CD14-positive monocyte (primary cell): ENCODE measurements at places on chromosomes 3 and 15. TPM values are rescaled to one million over a fixed set of nuclear protein-coding genes. Genes with fewer than 3 reads are reported as not detected.

CERS3 gene
- not detected for polyA plus RNA-seq

PATL2 gene
- polyA plus RNA-seq: 8.4 and 14.4 TPM in 2 replicates

CLCN2 gene
- polyA plus RNA-seq: 0.16 TPM

CEMIP gene
- polyA plus RNA-seq: not detected

PIF1 gene
- 0.43 and 0.79 TPM in 2 replicates for polyA plus RNA-seq

ADAMTSL3 gene
- polyA plus RNA-seq: not detected in 2 replicates

DNA sequence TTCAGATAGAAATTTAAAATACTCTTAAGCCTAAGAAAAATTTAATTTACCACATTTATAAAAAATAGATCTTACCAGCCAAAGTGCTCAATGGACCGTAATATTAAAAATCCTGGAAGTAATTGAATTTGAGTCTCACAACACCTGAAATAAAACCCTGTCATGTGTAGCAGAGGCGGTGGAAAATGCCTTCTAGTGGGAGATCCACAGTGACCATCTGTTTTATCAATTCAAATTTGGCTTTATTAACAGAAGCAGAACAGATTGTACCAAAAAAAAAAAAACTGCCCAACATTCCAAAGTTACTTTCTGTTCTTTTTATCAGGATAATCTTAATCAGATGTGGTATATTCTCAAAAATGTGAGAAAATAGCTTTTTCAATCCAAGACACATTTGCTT, 71.7 kb downstream of the DMXL2 start:
- H3K27me3 ChIP-seq: no peaks in the 10 kb centered on the region
- no peak for DNase-seq
- H3K36me3 ChIP-seq: peaks cover 90% of the 10 kb centered on the region
- H3K27ac ChIP-seq: no peak overlapping the region
- H3K4me1 ChIP-seq: no peaks in the 10 kb centered on the region
- H3K4me3 ChIP-seq: no peak overlapping the region

GRCh38 chr3:119974656-119975055, 119.6 kb downstream of the GSK3B start:
- H3K36me3 ChIP-seq: no peaks in the 10 kb centered on the region
- no peaks in the 10 kb centered on the region for H3K4me1 ChIP-seq
- H3K4me3 ChIP-seq: no peak overlapping the region
- DNase-seq: no peak
- no peak overlapping the region for H3K27ac ChIP-seq

- H3K27me3 ChIP-seq: no peaks in the 10 kb centered on the region
- H3K27ac ChIP-seq: no peak overlapping the region
- DNase-seq: peak; percentile 32
- no peak overlapping the region for H3K4me3 ChIP-seq
Measured at GRCh38 chr15:66940368-66940767, 125.0 kb upstream of the SMAD3 start.

GRCh38 chr3:156792536-156792935, 33.6 kb upstream of the LEKR1 start:
- DNase-seq: no peak
- peaks cover 10% of the 10 kb centered on the region for H3K4me1 ChIP-seq
- H3K27ac ChIP-seq: no peak overlapping the region
- H3K27me3 ChIP-seq: no peaks in the 10 kb centered on the region

- no peak overlapping the region for H3K4me3 ChIP-seq
- DNase-seq: no peak
- no peak overlapping the region for H3K27ac ChIP-seq
- no peaks in the 10 kb centered on the region for H3K4me1 ChIP-seq
- no peaks in the 10 kb centered on the region for H3K27me3 ChIP-seq
Measured at GRCh38 chr3:50714946-50715345, 40.2 kb downstream of the DOCK3 start.

- H3K36me3 ChIP-seq: no peaks in the 10 kb centered on the region
- peaks cover 9% of the 10 kb centered on the region for H3K4me1 ChIP-seq
- H3K4me3 ChIP-seq: no peak overlapping the region
- no peaks in the 10 kb centered on the region for H3K27me3 ChIP-seq
- no peak for DNase-seq
Measured at GRCh38 chr15:69172847-69173246, 12.4 kb downstream of the GLCE start.

DNA sequence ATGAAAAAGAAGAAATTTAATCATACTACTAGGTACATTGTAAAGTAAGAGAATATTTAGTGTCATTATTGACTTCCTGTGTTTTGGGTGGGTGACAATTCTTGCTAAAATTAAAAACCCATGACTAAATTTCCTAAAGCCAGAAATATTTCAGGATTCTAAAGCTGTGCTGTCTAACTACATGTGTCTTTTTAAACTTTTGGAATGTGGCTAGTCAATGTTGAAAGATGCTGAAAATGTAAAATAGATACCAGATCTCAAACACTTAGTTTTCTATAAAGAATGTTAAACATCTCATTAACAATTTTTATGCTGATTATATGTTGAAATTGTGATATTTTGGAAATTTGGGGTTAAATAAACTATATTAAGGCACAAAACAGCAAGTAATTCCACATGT, 308.9 kb upstream of the TMCO5A start:
- H3K27me3 ChIP-seq: no peaks in the 10 kb centered on the region
- H3K4me3 ChIP-seq: no peak overlapping the region
- H3K4me1 ChIP-seq: no peaks in the 10 kb centered on the region
- H3K36me3 ChIP-seq: no peaks in the 10 kb centered on the region
- no peak overlapping the region for H3K27ac ChIP-seq
- DNase-seq: no peak

GRCh38 chr3:169475576-169475975, 187.9 kb downstream of the MECOM start:
- H3K4me1 ChIP-seq: no peaks in the 10 kb centered on the region
- no peak overlapping the region for H3K4me3 ChIP-seq
- no peak for DNase-seq
- no peaks in the 10 kb centered on the region for H3K27me3 ChIP-seq
- H3K27ac ChIP-seq: no peak overlapping the region

DNA sequence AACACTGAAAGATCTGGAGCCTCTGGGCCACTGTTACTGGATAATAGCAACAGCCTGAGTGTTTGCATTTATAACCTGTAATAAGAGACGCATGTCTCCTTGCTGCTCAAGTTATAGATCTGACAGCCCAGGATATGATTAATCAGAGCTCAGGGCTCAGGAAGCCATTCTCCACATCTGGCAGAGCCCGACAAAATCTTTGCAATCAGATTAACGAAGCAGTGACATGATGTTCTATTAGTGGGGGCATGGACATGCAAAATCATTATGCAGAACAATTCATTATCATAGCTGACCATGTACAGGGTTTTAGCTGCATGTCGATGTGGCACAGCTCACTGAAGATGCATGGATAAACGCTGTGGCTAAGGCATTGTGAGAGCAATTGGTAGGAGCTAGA, 730.3 kb downstream of the ZNF385D start:
- no peak overlapping the region for H3K4me3 ChIP-seq
- H3K27me3 ChIP-seq: no peaks in the 10 kb centered on the region
- no peaks in the 10 kb centered on the region for H3K36me3 ChIP-seq
- no peaks in the 10 kb centered on the region for H3K4me1 ChIP-seq
- no peak overlapping the region for H3K27ac ChIP-seq
- DNase-seq: no peak

DNA sequence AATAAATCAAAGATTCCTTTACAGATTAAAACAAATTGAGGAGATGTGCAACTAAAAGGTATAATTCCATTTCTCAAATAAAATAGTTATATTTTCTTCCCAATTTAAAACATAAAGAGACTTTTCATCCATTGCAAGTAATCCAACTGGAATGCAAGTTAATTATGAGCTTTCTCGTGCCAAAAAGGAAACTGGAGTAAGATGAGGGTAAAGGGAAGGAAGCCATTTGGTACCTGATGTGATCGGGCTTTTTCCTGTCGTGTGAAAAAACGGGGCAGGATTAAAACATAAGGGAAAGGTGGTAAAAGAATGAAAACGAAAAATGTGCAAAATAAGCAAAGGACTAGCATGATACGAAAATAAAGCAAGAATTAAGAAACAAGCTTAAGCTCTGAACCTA, 41.8 kb upstream of the XXYLT1 start:
- no peaks in the 10 kb centered on the region for H3K27me3 ChIP-seq
- no peaks in the 10 kb centered on the region for H3K4me1 ChIP-seq
- no peak overlapping the region for H3K4me3 ChIP-seq
- no peak overlapping the region for H3K27ac ChIP-seq
- no peak for DNase-seq

GRCh38 chr3:122936335-122936734, 91.2 kb downstream of the SEMA5B start:
- H3K4me1 ChIP-seq: peaks cover 22% of the 10 kb centered on the region
- H3K27me3 ChIP-seq: no peaks in the 10 kb centered on the region
- no peak overlapping the region for H3K27ac ChIP-seq
- no peaks in the 10 kb centered on the region for H3K36me3 ChIP-seq
- H3K4me3 ChIP-seq: no peak overlapping the region

DNA sequence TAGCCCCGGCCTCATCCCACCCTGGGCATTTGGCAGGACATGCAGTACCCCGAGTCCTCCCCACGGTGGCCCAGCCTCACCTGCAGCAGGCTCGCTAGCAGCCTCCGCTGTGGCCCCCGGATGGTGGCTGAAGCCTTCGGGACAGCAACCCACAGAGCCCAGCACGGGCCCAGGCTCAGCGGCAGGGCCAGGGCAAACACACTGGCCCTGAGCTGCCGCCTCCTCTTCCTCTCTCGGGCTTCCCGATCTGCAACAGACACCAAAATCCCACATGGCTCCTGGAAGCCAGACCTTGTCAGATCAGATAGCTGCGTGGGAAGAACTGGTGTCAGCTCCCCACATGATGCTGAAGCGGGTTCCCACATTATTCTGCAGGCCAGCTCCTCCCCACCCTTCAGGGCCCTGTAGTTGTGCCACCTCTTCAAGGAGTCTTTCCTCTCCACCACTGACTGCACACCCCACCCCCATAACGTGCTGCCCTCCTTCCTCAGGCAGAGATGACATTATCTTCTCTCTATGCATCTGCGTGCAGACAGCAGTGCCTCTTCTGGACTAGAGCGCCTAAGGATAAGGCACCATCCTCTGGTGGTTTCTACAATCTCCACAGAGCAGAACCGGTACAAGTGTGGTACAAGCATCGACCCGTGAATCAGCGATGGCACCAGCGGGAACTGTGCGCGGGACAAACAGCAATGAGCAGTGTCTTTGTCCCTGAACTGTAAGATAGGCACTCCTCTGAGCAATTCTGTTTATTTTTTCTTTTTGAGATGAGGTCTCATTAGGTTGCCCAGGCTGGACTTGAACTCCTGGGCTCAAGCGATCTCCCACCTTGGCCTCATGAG, 9.5 kb downstream of the TMEM44 start:
- DNase-seq: no peak
- no peak overlapping the region for H3K4me3 ChIP-seq
- no peaks in the 10 kb centered on the region for H3K4me1 ChIP-seq
- no peaks in the 10 kb centered on the region for H3K27me3 ChIP-seq
- no peaks in the 10 kb centered on the region for H3K36me3 ChIP-seq

DNA sequence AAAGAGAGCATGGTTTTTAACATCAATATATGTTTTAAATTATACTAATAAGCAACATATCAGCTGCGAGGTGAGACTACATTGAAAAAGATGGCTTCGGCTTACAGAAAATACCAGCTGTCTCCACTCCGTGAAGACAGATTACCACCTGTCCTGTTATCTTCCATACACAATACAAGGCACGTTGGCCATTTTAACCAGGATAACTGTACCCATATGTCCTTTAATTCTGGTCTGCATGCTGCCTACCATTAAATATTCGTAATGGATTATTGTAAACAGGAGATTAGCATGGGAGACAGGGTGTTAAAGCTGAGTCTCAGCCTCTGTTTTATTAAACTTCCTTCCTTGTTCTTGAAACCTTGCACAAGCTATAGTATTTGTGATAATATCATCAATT, 855.5 kb downstream of the ROBO1 start:
- H3K27me3 ChIP-seq: no peaks in the 10 kb centered on the region
- no peaks in the 10 kb centered on the region for H3K4me1 ChIP-seq
- H3K4me3 ChIP-seq: no peak overlapping the region
- DNase-seq: no peak
- H3K27ac ChIP-seq: no peak overlapping the region

GRCh38 chr3:71621825-71622537, 38.5 kb upstream of the FOXP1 start:
- DNase-seq: no peak
- no peak overlapping the region for H3K27ac ChIP-seq
- H3K4me3 ChIP-seq: no peak overlapping the region
- H3K27me3 ChIP-seq: no peaks in the 10 kb centered on the region

GRCh38 chr3:95673215-95673614, 1141.2 kb upstream of the EPHA6 start:
- no peak for DNase-seq
- H3K36me3 ChIP-seq: no peaks in the 10 kb centered on the region

- no peaks in the 10 kb centered on the region for H3K27me3 ChIP-seq
- peaks cover 32% of the 10 kb centered on the region for H3K36me3 ChIP-seq
- no peak for DNase-seq
- H3K4me3 ChIP-seq: no peak overlapping the region
- H3K4me1 ChIP-seq: no peaks in the 10 kb centered on the region
- peak overlapping the region; percentile 15 for H3K27ac ChIP-seq
Measured at GRCh38 chr15:51718219-51718618, 19.2 kb downstream of the LYSMD2 start.

DNA sequence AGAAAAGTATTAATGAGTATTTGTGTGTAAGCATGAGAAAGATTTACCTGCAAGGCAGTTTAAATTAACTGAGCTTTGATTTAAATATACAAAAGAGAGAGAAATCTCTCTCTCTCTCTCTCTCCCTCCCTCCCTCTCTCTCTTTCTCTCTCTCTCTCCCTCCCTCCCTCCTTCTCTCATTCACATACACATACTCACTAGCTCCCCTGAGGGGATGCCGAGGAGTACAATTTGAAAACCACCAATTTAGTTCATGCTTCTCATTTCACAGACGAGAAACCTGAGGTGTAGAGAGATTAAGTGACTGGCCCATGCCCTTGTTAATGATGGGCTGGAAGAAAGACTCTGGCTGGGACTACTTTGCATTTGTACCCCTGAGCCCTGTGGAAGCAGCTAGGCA, 59.4 kb downstream of the MECOM start:
- H3K4me3 ChIP-seq: no peak overlapping the region
- DNase-seq: no peak
- H3K27ac ChIP-seq: no peak overlapping the region
- H3K27me3 ChIP-seq: no peaks in the 10 kb centered on the region

DNA sequence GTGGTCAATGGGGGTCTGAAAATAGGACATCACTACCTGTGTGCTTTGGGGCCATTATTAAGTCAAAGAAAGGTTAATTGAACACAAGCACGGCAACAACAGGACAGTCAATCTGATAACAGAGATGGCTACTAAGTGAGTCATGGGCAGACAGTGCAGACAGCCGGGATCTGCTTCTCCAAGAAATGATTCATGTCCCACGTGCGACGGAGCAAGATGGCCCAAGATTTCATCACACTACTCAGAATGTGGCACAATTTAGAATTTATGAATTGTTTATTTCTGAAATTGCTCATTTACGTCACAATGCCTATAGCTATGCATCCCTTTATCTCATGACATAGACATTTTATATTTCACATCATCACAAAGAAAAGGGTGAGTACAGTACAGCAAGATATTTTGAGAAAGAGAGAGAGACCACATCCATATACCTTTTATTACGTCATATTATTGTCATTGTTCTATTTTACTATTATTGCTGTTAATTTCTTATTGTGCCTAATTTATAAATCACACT, 770.6 kb upstream of the NR2F2 start:
- H3K4me1 ChIP-seq: no peaks in the 10 kb centered on the region
- H3K4me3 ChIP-seq: no peak overlapping the region
- no peak overlapping the region for H3K27ac ChIP-seq
- DNase-seq: no peak
- no peaks in the 10 kb centered on the region for H3K36me3 ChIP-seq
- no peaks in the 10 kb centered on the region for H3K27me3 ChIP-seq

- no peaks in the 10 kb centered on the region for H3K4me1 ChIP-seq
- no peak overlapping the region for H3K4me3 ChIP-seq
- peaks cover 5% of the 10 kb centered on the region for H3K27me3 ChIP-seq
Measured at GRCh38 chr3:132160198-132160597, 125.4 kb upstream of the CPNE4 start.
